ENCODE measurements at places on chromosomes 11 and 22.
A peak's percentile ranks its signal among the peaks of the same experiment; 100 is the strongest.

DNA sequence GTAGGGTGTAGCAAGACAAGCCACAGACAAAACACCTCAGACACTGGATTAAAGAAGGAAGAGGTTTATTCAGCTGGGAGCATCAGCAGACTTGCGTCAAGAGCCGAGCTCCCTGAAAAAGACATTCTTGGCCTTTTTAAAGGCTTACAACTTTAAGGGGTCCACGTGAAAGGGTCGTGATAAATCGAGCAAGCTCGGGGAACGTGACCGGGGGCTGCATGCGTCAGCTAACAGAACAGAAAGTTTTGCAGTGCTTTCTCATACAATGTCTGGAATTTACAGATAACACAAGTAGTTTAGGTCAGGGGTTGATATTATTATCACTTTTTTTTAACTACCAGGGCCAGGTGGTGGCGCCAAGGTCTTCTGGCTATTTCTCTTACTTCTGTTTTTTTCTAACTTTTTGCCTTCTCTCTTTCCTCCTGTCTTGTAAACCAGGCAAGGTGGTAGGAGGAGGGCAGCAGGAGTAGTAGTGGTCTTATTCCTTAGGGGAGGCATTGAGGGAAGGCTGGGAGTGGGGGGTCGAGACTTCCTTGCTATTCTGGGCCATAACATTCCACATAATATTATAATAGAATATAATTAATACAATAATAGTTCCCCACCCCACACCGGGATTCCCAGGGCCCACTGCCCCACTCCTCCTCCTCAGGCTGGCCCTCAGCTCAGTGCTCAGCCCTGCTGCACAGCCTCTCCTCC, 587 bp upstream of the ALDH3B1 start:
- peak; percentile 58 for DNase-seq

- DNase-seq: no peak
Measured at GRCh38 chr22:46783721-46784120, 21.3 kb downstream of the TBC1D22A start.

DNA sequence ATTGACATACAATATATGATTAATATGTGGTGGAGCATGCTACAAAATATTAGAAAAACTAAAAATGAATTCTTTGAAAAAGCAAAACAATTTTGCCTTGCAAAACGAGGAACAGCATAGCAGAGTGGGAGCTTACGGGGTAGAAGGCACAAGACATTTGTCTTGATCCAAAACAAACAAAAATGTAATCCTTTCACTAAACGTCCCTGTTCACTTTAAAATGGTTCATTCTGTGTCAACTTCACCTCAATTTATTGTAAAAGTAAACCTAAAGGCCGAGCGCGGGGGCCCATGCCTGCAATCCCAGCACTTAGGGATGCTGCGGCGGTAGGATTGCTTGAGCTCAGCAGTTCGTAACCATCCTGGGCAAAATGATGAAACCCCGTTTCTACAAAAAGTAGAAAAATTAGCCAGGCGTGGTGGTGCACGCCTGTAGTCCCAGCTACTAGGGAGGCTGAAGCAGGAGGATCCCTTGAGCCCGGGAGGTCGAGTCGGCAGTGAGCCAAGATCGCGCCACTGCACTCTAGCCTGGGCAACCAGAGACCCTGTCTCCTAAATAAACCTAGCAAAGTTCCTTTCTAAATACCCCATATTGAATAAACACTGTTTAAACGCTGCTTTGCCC, 2.0 kb downstream of the PRDM10 start:
- no peak for DNase-seq

GRCh38 chr11:79363256-79363655, 77.6 kb downstream of the TENM4 start:
- DNase-seq: no peak

- DNase-seq: no peak
Measured at GRCh38 chr11:108902027-108902469, 237.2 kb downstream of the DDX10 start.

DNA sequence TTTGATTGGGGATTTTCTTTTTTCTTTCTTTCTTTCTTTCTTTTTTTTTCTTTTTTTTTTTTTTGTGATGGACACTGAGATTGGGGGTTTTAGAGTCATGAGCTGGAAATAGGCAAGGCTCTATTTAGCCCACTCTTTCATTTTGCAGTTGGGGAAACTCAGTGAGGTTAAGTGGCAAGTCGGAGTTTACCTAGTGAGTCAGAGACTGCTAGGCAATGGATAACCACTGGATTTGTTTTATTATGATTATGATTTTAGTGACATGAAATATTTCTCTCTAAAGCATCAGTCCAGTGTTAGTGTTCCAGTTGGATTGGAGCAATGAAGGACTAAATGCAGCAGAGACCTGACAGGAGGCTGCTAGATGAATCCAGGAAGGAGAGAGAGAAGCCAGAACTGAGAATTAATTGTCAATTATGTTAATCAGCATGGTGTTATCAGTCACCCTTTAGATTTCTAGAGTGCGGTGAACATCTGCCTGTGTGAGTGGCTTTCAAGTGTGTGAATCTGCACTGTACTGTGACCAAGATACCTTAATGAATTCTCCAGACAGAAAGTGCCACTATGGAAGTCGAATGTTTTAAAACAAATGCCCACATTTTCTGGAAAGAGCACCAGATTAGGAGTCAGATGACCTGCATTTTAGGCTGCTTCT, 10.9 kb downstream of the BMAL1 start:
- DNase-seq: peak; percentile 54

- no peak for DNase-seq
Measured at GRCh38 chr11:126106594-126107328, 44.1 kb upstream of the CDON start.

DNA sequence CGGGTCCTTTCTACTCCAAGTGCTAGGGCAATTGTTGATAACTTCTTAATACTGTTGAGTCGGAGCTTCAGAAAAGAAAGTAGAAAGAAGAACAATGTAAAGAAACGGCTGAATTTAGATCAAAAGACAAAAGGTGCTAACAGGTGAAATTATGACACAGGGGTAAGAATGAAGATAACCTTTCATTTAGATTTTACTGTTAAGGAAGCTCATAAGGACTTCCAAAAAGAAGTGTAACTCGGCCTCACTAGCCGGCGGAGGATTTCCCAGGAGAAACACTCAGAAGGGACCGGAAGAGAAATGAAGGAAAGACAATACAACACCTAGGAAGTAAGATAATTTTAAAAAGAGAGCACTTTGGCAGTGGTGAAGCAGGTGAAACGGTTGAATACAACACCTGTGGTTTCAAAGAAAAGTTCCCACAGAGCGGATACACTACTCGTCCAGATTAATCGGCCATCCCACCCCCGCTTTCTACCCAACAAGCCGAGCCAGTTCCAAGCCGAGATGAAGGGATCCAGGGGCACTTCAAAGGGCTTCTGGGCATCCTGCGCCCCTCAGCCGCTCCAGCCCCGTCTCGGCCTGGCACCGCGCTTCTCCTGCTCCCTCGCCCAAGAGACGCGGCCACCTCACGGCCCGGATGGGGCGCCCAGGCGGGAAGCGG, 737 bp downstream of the PPP2R1B start:
- DNase-seq: no peak

DNA sequence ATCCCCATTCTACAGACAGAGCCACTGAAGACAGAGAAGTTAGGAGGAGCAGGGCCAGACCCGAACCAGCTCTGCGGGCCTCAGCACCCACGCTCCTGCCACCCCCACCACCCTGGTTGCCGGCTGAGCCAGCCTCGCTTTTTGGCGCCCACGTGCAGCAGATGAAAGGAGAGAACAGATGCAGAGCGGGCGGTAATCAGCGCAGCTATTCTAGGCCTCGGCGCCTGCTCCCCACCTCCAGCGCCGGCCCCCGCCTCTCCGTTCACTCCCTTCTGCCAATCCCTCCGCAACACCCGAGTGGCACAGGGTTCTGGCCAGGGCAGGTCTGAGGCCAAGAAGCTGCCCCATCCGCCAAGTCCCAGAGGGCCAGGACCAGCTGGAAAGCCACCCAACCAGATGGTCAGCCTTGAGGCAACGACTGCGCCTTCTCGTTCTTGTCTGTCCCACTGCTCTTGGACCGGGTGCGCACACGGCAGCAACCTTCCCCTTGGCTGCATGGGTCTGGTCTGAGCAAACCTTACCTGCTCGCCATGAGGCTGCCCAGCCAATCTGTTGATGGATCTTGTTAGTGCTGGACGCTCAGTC, 16.8 kb downstream of the DNAL4 start:
- DNase-seq: no peak

DNA sequence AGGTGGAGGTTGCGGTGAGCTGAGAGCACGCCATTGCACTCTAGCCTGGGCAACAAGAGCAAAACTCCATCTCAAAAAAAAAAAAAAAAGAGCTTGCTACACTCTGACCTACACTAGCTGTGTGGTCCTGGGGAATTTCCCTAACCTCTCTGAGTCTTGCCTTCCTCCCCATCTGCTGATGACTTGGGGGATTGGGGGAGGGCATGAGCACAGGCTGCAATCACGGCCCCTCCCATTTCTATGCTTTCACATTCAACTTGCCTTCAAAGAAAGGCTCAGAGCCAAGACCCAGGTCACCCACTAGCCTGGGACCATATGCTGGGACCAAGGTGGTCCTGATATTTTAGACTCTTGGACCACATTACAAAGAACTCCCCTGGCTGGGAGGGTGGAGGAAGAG, 39.8 kb upstream of the TEF start:
- DNase-seq: peak; percentile 15

- DNase-seq: no peak
Measured at GRCh38 chr11:12195768-12196167, 85.4 kb downstream of the MICAL2 start.

GRCh38 chr11:100635194-100635593, 51.9 kb upstream of the ARHGAP42 start:
- no peak for DNase-seq

GRCh38 chr11:66044757-66045156, 4.2 kb downstream of the GAL3ST3 start:
- no peak for DNase-seq

DNA sequence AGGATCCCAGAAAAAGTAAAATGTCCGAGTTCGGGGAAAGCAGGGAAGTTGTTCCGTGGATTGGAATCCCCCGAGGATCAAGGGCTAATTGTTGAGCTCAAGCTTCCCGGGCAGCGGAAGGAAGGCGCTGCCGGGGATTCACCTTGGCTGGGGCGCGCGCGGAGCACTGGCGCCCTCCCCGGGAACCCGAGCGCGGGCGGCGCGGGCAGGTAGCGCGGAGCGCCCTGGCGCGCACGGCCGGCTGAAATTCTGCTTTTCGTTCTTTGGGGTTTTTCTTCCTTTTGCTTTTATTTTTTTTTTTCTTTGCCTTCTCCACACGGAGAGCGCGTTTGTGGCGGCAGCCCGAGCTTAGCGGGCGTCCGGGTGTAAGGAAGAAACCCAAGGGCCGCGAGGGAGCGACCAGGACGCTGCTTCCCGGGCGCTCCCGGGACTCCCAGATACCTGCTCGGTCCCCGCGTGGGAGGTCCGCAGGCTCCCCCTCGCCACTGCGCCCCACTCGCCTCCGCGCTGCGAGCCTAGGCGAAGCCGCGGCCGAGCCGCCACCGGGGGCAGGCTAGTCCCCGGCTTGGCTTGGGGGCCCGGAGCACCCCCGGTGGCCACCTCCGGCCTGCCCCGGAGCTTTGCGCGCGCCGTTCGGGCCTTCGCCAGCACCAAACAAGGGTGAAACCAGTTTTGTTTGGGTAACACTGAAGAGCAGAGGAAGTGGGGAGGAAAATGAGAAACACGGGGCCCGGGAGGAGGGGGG, 4.8 kb upstream of the IGF2 start:
- DNase-seq: no peak

DNA sequence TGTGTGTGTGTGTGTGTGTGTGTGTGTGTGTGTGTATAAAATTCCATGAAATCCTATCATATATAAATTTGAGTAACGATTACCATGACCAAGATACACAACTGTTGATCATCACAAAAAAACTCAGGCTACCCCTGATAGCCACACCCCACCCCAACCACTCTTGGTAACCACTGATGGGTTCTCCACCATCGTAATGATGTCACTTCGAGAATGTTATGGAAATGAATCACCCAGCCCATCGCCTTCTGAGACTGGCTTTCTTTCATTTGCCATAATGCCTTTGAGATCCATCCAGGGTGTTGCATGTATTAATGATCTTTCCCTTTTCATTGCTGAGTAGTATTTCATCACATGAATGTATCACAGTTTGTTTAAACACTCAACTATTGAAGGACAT, 496.0 kb downstream of the MIAT start:
- DNase-seq: no peak

DNA sequence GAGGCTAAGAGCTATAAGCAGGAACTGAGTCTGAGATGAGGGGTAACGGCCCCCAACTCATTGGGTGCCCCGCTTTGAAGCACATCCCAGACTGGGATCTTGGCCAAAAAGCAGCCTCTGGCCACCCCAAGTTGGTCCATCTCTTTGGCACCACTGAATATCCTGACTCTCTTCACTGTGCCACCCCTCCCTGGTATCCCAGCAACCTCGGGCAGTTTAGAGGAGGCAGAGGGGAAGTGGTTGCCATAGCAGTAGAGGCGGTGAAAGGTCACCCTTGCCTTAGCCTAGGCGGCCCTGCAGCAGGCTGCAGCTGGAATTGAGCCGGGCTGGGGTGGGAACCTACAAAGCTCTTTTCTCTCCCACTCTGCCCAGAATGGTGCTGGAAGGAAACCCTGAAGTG, 1.1 kb downstream of the PELI3 start:
- no peak for DNase-seq

GRCh38 chr22:50298937-50299784, 8.3 kb downstream of the PLXNB2 start:
- no peak for DNase-seq

DNA sequence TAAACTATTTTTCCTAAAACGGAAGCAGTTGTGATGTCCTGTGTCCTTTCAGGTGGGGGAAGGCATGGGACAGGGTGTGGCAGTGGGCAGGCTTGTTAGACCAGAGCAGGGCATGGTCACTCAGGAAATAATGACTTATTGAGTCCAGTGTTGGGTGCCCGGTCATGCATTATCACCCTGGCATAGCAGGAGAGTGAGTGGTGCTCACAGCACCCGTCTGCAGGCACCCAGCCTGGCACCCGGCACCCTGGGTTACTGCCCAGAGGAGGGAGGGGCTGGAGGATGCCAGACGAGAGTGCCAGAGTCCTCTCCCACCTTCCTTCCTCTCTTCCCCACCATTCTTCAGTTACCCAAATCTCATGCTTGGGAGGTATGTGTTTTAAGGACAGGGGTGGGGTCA, 59.1 kb downstream of the ST3GAL4 start:
- no peak for DNase-seq

- DNase-seq: no peak
Measured at GRCh38 chr11:27847496-27847895, 147.2 kb upstream of the BDNF start.

- peak; percentile 39 for DNase-seq
Measured at GRCh38 chr11:124970925-124971324, 16.9 kb downstream of the CCDC15 start.

DNA sequence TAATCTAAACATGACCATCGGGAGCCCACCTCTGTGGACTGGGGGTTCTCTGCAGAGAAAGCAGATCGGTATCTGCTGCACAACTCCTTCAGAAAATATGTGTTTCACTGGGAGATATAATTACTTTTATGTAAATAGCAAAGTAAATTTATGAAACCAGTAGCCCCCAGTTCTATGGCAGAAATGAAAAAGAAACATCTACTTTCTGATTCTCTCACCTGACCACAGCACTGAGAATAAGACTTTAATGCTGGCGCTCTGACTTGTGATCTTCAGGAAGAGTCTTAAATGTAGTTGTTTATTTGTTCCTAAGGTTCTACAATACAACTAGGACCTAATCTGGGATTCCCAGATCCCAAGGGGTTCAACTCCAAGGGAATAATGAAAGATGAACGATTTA, 518.0 kb downstream of the DLG2 start:
- DNase-seq: no peak

Data from cardiac fibroblast (primary cell).